Effector CD4-positive, alpha-beta T cell (primary cell): ENCODE measurements at places on chromosomes 1 and 21.

GRCh38 chr1:49104575-49104974, 327.9 kb upstream of the BEND5 start:
- DNase-seq, result no peak

GRCh38 chr1:240134113-240134512, 42.4 kb downstream of the FMN2 start:
- no peak for DNase-seq

DNA sequence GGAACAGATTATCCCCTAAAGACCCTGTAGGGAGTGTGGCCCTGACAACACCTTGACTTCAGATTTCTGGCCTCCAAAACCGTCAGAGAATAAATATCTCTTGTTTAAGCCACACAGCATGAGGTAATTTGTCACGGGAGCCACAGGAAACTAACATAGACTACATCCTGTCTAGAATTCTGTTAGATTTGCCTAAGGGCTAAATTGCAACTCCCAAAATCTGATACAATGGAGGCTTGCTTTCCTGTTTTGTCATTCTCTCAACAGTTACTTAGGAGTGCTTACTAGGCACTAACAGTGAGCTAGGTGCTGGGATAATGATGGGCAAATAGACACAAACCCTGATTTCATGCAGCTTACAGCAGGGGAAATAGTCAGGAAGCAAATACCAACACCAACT, 141.6 kb downstream of the MIS18A start:
- DNase-seq, result no peak

GRCh38 chr1:119960501-119960900, 64.2 kb upstream of the ADAM30 start:
- no peak for DNase-seq

- DNase-seq, result no peak
These were observed 177.3 kb upstream of the LYPLAL1 start for GRCh38 chr1:218996362-218996761.

GRCh38 chr1:2230781-2231531, 2.8 kb downstream of the SKI start:
- peak; percentile 58 for DNase-seq

DNA sequence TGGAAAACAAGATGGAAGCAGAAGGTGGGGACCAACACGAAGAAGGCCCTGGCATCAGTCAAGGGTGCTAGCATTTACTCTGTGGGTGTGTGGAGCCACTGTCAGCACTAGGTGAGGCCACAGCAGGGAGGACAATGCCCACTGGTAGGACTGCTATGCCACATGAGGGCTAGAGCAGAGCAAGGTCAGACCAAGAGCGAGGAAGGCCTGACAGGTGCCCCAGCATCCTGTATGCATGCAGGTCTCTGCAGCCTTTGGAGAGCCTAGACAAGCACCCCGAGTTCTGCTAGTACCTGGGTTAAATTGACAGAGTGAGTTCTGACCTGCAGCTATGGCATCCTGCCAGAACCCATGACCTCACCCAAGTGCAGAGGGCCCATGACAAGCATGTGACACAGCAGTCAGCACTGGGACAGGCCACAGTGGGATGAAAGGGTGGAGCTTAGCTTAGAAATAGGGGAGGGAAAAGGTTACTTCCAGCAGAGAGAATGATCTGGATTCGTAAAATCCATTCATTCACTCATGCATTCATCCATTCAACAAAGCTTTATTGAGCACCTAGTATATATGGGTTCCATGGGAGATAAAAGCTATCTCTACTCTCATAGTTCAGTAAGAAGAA, 9.0 kb upstream of the CSF1 start:
- no peak for DNase-seq

DNA sequence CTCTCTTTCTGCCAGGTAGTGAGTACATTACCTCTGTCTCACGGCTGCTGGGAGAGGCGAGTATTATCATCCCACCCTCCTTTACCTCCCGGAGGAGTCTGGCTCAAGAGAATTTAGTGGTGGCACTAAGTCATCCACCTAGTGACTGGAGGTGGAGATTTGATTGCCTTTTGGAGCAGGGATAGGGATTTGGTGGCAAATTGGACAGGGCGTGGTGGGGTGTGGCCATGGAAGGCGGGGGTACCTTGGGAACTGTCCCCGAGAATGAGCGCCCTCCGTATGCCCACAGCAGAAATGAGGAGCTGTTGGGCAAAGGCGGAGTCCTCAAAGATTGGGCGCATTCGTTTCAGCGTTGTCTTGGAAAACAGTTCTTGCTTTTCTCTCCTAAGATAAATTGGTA, 32.1 kb upstream of the HMGN1 start:
- DNase-seq, result no peak

DNA sequence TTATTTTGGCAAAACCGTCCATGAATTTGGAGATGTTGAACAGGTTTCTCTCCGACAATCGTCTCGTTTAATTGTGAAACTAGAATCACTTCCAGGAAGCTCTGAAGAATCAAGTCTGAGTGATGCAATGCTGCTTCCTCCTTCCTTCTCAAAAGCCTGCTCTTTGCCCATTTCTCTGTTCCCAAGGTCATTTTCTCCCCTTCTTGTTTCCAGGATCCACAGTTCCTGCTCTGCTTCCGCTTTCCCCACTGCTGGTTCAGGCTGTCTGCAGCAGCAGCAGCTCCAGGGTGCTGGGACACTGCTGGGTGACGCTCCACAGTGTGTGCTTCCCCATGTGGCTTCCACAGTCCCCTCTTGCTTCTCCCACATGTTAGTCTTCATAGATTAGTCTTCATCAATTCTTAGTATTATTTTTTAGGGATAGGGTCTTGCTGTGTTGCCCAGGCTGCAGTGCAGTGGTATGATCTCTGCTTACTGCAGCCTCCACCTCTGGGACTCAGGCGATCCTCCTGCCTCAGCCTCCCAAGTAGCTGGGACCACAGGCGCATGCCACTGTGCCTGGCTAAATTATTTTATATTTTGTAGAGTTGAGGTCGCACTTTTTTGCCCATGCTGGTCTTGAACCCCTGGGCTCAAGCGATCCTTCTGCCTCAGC, 156.2 kb downstream of the DYRK1A start:
- no peak for DNase-seq

- peak; percentile 12 for DNase-seq
These were observed 4.1 kb upstream of the CACNA1E start for GRCh38 chr1:181479137-181479745.

DNA sequence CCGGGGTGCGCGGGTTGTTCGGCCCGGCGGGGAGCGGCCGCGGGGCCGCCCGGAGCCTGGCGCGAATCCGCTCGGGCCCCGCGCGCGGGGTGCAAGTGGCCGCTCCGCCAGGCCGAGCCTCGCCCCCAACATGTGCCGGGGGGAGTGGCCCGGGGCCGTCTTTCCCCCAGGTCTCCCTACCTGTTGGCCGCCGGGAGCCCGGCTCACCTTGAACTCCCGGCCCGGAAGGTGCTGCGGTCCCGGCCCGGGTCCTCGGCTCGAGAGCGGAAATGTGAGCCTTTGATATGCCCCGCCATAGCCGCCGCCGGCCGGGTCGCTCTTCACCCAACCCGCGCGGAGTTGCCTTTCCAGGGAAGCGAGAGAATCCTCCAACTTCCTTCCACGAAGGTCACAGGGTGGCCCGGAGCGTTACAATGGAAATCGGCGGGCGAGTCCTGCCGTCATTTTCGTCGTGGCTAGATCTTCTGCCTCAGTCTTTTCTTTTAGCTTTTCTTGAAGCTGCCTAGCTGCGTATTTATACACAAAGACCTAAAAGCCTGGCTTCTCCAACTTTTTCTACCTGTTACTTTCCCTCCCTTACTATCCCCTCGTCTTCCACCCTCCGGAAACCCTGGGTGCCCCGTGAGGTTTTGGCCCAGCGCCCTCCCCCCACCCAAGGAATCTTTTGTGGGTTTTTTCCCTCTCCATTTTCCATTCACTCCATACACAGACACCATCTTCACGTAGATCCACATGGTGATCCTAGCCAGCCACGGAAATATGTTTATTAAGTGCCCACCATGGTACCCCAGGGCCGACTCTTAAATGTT, 867 bp downstream of the PTGFRN start:
- peak; percentile 9 for DNase-seq

DNA sequence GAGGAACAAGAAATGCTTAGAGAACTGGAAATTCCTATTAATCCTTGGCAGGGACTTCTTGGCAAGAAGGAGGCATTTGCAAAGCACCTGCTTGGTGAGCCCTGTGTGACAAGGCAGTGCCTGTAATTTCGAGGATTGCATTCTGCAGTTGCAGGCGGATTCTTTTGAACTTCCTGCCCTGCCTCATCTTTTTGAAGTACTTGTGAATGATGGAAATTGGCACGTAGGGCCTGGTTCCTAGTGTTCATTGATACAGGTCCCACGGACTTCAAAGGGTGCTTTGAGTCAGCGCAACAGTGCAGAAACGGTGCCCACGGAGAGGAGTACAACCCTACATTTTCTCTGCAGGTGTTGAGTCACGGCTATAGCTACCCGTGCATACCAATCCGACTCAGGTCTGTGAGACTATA, 6.4 kb downstream of the HUNK start:
- no peak for DNase-seq

DNA sequence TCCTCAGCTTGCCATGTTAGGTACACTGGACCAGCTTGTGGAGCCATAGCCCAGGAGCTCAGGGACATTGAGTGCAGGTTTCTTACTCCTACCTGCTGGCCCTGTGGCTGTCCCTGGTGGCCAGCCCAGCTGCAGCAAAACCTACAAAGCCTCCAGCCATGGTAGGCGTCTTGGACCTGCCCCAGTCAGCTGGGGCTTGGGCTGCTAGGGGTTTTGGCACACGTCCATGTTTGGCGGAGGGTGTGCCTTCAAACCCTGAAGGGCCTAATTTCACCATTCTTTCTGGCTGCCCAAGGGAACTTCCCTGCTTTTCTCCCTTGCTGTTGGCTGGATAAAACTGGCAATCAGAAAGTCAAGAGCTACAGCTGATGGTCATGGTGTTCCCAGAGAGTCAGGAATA, 25.4 kb downstream of the HMGCS2 start:
- DNase-seq, result no peak

DNA sequence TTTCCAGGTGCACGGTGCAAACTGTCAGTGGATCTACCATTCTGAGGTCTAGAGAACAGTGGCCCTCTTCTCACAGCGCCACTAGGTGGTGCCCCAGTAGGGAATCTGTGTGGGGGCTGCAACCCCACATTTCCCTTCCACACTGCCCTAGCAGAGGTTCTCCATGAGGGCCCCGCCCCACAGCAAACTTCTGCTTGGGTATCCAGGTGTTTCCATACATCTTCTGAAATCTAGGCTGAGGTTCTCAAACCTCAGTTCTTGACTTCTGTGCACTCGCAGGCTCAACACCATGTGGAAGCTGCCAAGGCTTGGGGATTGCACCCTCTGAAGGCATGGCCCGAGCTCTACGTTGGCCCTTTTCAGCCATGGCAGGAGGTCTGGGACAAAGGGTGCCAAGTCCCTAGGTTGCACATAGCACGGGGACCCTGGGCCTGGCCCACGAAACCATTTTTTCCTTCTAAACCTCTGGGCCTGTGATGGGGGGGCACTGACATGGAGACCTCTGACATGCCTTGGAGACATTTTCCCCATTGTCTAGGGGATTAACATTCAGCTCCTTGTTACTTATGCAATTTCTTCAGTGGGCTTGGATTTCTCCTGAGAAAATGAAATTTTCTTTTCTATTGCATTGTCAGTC, 10.0 kb downstream of the HS2ST1 start:
- no peak for DNase-seq

DNA sequence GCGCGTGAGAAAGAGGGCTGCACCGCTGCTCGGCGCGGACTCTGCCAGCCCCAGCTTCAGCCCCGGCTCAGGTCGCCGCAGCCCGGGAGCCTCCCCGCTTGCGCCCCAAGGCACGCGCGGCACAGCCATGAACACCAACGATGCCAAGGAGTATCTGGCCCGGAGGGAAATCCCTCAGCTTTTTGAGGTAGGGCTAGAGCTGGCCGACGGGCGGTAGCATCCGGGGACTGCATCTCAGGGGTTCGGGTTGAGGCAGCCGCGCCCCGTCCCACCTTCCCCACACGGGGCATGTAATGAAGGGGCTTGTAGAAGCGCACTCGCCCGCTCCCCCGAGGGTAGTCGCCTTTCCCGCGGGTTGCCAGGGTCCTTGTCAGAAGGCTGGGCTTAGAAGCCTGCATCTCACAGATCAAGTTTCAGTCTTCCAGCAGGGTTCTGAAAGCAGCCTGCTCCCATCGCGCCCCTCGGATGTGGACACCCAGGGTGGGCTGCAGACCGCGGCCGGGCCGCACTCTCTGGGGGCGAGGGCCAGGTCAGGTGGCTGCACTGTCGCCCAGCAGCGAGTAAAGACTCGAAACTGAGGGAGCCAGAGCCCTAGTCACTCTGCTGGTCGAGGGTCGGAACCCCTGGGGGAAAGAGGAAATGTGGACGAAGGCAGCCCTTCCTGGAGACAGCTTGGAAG, 507 bp downstream of the AK5 start:
- DNase-seq, result peak; percentile 11

- DNase-seq, result no peak
These were observed 1.4 kb upstream of the PCSK9 start for GRCh38 chr1:55037733-55038551.

DNA sequence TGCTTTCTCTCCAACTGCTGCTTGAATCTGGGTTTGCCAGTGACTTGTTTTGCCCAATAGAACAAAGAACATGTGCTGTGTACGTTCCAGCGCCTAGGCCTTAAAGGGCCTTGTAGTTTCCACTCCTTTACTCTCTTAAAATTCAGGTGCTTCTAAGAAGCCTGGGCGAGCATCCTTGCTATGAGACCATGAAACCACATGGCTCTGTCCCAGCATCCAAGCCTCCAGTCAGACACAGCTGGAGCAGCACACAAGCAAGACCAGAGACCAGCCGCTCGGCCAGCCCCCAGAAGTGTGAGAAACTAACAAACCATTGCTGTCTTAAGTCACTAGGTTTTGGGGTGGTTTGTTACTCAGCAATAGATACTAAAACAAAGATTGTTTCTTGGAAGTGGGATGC, 15.1 kb downstream of the PLEKHO1 start:
- no peak for DNase-seq

DNA sequence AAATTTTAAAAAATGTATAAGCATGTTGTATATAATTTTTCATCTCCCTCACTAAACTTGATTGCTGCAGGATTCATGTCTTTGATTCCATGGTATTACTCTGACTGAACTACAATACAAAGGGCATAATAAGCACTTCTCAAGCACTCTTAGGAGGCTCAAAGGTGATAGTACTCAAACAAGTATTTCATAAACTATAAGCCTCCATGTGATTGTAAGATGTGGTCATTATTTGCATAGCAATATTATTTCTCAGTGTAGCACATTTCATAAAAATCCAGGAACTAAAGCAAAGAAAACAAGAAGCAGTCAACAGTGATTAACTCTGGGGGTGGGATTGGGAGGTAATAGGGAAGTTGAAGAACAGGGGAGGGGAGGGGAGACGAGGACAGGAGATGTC, 106.2 kb upstream of the DPT start:
- no peak for DNase-seq

- no peak for DNase-seq
These were observed 13.3 kb downstream of the TGFBR3 start for GRCh38 chr1:91872559-91873081.
